ENCODE measurements at places on chromosomes 12 and 14.

DNA sequence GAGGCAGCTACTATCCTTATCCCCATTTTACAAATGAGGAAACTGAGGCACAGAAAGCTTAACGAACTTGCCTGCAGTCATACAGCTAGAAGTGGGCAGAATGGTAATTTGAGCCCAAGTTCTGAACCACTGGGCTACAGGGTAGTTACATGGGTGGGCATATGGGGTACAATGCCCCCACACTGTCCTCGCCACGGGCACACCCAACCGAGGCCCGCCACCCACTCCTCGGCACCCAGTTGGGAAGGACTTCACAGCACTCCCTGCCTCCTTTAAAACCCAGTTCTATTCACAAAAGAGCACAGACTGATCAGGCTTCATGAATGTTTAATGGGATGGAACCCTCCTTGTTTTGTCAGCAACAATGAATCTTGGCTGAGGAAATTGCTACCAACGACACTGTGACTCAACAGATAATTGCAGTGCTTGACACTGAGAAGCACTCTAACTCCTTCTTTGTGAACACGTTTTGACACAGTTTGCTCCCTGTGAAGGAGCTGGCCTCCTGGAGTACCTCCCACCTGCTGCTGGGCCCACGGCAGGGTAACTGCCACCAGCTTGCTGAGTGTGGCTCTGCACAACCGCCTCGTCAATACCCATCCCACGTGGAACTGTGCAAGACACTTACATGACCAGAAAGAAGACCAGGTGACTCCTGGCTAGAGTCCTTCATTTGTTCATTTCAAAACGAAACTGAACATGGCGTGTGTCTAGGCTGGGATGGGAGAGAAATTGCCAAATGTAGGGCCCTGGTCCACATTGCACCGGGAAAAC, 63.5 kb downstream of the CLMN start:
- no peak for DNase-seq

DNA sequence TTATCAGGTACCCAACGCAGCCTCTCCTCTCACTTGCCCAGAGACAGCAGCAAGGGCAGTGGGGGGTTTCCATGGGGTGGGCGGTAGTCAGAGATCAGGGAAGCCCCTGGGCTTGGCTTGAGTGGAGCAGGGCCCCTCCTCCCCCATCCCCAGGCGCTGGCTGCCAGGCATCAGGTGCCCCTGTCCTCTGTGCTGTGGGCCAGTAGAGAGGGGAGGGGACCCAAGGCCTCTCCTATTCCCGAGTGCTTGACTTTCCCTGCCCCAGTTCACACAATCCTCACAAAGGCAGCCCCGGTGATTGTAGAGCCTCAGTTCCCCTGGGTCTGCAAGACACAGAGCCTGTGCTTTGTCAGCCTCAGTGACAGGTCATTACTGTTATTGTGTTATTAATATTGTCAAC, 57.7 kb downstream of the MVK start:
- DNase-seq, result no peak

- DNase-seq, result no peak
These were observed 54.6 kb upstream of the PTGR2 start for GRCh38 chr14:73796893-73797542.

- DNase-seq, result no peak
These were observed 29.0 kb downstream of the LGMN start for GRCh38 chr14:92719421-92719820.

- DNase-seq, result no peak
These were observed 8.9 kb upstream of the EEA1 start for GRCh38 chr12:92938018-92938417.

GRCh38 chr12:59570145-59570544, 25.7 kb upstream of the SLC16A7 start:
- no peak for DNase-seq

DNA sequence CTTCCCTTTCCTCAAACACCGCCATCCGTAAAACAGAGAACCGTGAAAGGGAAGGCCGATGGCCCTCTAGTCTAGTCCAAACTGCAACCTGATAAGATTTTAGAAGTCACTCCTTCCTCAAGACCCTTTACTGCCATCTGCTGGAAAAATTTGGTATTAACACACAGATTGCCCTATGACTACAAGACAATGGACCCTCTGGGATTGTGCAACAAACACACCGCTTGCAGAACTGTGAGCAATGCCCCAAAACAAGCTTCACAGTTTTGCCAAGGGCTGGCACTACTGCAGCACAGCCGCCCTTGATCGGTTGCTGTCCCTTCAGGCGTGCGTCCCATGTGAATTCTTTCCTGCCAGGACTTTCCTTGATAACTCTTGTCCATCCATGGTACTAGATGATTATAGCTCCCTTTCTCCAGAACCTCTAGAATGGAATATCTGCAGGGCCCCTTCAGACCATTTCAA, 23.1 kb downstream of the LLPH start:
- peak; percentile 86 for DNase-seq

DNA sequence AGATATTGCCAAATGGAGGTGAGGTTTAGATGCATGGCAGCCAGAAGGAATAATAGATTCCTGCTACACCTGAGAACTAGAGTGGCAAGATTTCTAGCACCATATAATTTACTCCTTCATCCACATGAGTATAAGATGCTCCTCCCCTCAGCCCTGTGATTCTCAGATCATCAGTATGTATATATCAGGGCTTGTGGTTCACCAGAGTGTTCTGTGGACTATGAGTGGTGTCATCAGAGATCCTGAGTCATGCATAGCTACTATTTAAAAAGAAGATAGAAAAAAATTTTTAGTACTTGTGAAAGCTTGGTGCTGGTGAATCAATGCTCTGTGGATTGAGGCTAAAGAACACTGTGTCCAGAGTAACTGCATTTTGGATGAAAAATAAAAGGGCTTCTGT, 285.9 kb downstream of the BMP4 start:
- DNase-seq, result no peak

DNA sequence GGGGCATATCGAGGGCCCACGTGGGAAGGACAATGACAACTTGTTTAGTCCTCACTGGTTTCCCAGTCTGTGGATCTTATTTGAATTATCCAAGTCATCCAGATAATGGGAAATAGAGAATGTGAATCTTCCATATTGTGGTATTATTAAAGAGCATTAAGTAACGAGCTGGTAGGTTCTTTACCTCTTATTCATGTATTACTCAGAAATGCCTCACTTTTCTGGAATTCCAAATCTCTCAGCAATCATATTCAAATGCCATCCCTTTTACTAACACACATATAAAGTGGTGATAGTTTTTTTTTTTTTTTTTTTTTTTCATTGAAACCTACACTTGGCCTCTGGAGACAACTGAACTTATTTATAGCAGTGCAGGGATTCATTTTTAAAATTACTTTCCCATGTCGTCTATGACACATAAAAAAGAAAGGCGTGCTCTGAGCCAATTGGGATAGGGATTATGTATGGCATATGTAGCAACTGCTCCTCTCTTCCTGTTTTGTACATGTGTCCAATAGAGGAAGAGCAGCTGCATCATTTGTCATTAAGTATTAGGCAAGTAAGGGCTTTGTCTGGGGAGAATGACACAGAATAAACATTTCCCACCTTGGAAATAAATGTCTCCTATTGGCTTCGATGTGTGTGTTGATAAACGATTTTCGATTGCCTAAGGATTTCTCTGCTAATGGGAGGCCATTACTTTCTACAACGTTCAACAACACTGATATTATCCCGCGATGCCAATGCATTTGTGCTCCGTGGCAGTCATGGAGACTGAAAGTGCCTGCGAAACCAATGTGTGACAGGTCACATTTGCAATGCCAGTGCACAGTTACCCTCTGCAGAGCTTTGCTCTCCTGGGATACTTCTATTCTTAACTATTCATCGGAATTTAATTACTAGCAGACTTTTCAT, 78.6 kb upstream of the IFNG-AS1 start:
- DNase-seq, result no peak

DNA sequence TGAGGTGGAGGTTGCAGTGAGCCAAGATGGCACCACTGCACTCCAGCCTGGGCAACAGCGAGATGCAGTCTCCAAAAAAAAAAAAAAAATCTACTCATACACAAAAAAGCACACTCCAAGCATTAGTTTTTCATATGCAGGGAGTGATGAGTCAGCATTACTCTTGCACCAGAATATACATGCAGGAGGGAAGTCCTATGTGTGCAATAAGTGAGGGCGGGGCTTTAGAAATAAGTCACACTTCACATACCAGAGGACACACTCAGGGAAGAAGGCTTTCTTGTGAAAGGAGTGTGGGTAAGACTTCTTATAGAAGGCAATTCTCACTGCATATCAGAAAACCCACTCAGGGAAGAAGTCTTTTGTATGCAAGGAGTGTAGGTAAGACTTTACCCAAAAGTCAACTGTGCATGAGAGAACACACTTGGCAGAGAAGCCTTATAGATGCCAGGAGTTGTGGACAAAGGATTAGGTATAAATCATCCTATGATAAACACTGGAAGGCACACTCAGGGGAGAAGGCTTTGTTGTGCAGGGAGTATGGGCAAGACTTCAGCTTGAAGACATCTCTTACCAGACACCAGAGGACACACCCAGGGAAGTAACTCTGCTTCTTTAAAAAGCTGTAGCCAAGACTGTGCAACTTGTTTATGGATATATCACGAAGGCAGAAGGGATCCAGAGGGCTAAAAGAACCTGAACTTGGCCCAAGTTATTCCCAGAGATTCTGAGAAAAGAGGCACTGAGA, 50.5 kb downstream of the ATF7 start:
- no peak for DNase-seq

- DNase-seq, result no peak
These were observed 30.8 kb upstream of the CDK17 start for GRCh38 chr12:96431067-96431466.

DNA sequence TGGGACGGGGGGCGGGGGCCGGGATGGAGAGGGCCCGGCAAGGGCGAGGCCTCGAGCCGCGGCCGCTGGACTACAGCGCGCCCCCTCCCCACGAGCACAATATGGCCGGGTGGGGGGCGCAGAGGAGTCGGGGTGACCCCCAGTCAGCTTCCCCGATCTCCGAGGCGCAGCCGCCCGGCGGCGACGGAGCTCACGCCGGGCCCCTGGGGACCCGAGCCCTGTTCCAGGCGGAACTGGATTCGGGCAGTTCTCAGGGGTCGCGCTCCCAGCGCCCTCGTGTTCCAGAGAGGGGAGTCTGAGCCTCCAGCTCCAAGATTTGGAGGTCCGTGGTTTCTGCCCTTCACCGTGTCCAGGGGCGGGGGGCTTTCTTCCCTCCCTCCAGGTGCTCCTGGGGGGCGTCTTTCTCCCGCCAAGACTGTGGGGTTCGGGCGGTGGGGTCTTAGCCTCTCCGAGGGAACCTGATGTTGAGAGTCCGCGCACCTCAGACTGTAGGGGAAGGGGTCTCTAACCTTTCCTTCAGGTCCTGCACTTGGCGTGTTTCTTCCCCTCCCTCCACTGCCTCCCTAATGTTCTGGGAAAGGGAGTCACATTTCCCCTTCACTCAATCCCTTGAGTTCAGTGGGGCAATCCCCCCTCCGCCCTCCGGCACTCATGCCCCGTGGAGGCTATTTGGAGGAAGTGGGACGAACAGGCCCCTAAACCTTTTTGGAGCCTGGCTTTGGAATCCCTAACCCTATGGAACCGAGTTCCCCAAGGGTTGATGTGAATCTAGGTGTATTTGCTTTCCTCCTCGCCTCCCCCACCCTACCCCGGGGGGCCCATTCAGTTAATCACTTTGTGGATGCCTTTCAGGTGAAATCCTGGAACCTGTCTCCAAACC, 584 bp downstream of the ACVR1B start:
- DNase-seq, result no peak

DNA sequence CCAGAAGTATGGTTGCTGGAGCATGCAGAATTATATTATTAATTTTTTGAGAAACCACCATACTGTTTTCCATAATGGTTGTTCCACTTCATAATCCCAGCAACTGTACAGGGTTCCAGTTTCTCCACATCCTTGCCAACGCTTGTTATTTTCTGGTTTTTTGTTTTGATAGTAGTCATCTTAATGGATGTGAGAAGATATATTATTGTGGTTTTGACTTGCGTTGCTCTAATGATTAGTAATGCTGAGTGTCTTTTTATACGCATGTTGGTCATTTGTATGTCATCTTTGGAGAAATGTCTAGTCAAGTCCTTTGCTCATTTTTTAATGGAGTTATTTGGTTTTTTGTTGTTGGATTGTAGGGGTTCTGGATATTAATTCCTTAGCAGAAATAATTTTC, 58.1 kb downstream of the DAAM1 start:
- no peak for DNase-seq

GRCh38 chr14:50479041-50479440, 53.3 kb downstream of the MAP4K5 start:
- DNase-seq, result no peak

- no peak for DNase-seq
These were observed 56.0 kb downstream of the FBXO34 start for GRCh38 chr14:55327179-55327578.

DNA sequence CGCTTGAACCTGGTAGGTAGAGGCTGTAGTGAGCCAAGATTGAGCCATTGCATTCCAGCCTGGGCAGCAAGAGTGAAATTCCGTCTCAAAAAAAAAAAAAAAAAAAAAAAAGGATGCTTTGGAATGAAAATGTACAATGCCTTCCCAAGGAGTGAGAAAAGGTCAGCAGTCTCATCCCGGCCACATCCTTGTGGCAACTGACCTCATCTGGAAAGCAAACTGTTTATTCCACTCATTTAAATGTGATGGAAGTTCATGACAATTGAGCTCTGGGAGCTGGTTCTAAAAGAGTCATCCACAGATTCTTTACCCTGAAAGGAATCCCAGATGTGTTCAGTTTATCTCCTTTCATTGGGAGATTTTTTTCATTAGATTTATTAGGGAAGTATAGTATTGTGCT, 19.4 kb upstream of the LIMA1 start:
- DNase-seq, result no peak

GRCh38 chr12:89514751-89515150, 9.8 kb downstream of the GALNT4 start:
- DNase-seq, result no peak

- DNase-seq, result peak; percentile 63
These were observed 932.3 kb downstream of the DIO2 start for GRCh38 chr14:79278798-79279644.

- DNase-seq, result no peak
These were observed 16.3 kb downstream of the CYP46A1 start for GRCh38 chr14:99700379-99700778.

DNA sequence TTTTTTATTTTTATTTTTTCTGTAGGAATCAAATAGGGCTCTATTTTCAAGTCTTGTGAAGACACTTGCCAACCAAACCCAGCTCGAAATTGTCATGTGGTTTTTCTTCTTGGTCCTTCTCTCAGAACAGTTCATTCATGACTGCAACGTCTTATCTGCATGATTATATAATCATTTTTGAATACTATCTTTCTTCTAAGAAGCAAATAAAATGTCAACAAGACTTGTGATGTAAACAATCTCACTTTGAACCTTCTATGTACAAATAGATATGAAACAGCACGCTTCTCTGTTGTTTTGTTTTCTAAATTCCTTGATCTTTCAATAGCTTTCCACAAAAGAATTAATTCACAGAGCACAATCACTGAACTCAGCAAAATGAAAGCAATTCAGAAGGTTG, 320.7 kb downstream of the SOX5 start:
- no peak for DNase-seq
